ENCODE measurements at places on chromosomes 11 and 22.

- DNase-seq, result no peak
These were observed 11.1 kb downstream of the CERK start for GRCh38 chr22:46726986-46727317.

GRCh38 chr11:90355200-90355599, 132.4 kb upstream of the CHORDC1 start:
- DNase-seq, result no peak

- peak; percentile 14 for DNase-seq
These were observed 471.1 kb upstream of the ANO3 start for GRCh38 chr11:25860677-25861450.

- DNase-seq, result no peak
These were observed 6.7 kb downstream of the OR5AN1 start for GRCh38 chr11:59365232-59366018.

DNA sequence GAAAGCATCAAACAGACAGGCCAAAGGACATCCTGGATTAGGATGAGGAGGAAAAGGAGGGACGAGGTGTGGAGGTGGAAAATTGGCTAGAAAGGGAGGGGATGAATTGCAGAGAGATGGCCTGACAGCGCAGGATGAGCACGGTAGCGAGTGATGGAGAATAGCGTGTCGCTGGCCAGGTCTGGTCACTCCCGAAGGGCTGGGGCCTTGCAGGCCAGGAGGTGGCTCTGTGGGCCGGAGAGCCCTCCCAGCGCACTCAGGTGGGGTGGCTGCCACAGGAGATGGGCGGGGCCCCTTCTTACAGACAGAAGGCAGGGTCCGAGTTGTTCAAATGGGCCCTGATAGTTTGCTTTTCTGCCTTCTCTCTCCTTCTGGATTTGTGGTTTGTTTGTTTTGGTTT, 37.1 kb upstream of the THY1 start:
- no peak for DNase-seq

- DNase-seq, result no peak
These were observed 123.5 kb downstream of the BUD13 start for GRCh38 chr11:116649268-116649667.

DNA sequence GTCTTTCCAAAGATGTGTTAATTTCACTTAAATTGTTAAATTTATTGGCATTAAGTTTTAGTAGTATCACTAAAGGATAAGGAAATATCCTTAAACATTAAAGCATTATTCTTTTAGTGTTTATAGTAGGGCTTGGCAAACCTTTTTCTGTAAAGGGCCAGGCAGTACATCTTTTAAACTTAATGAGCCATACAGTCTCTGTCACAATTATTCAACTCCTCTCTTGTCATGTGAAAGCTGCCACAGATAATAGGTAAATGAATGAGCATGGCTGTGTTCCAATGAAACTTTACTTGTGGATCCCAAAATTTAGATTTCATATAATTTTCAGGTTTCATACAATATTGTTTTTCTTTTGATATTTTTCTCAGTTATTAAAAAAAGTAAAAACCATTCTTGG, 268.2 kb upstream of the C11orf87 start:
- DNase-seq, result no peak

- no peak for DNase-seq
These were observed 52.6 kb upstream of the SESN3 start for GRCh38 chr11:95283650-95284049.

- DNase-seq, result peak; percentile 81
These were observed 67.1 kb downstream of the CDKN1C start for GRCh38 chr11:2818503-2818902.

DNA sequence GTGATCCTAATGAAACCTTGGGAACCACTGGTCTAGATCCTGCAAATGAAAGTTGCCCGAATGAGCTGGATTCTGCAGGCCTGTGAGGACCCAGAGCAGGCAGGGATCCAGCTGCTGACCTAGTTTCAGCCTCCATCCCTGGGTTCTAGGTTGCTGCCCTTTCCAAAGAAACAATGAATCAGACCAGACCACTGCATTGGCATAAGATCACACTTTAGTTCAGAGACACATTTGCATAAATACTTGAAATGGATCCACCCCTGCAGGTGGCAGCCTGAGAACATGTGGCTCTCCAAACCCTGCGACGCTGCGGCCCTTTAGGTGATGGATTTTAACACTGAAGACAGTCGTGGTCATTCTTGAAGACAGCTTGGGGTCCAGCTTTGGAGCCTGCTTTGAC, 23.7 kb downstream of the ADAMTS8 start:
- no peak for DNase-seq

DNA sequence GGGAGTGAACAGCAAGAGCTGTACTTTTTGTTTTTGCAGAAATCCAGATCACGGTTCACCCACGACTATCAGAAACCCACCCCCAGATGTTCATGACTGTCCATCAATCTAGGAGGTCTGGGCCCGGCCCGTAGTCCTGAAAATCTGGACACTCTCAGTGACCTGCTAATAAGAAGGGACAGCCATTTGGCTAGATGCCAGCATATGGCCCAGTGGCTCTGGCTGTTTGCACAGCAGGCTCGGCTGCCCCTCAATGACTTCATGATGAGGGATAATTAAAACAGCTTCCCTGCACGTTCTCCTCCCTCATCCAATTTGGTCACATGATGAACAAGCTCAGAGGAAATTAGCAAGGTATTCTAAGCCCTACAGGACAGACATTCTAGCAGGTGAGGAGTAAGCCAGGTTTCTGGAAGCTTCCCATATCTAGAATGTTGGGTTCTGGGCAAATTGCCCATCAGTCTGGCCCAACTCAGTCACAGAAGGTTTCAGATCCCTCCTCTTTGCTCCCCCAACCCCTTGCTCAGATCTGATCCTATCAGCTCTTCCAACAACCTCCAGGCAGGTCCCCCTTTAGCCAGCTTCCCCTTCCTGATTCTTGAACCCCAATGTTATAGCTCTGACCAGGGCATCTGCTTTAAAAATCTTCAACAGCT, 397.3 kb downstream of the SHANK2 start:
- no peak for DNase-seq

DNA sequence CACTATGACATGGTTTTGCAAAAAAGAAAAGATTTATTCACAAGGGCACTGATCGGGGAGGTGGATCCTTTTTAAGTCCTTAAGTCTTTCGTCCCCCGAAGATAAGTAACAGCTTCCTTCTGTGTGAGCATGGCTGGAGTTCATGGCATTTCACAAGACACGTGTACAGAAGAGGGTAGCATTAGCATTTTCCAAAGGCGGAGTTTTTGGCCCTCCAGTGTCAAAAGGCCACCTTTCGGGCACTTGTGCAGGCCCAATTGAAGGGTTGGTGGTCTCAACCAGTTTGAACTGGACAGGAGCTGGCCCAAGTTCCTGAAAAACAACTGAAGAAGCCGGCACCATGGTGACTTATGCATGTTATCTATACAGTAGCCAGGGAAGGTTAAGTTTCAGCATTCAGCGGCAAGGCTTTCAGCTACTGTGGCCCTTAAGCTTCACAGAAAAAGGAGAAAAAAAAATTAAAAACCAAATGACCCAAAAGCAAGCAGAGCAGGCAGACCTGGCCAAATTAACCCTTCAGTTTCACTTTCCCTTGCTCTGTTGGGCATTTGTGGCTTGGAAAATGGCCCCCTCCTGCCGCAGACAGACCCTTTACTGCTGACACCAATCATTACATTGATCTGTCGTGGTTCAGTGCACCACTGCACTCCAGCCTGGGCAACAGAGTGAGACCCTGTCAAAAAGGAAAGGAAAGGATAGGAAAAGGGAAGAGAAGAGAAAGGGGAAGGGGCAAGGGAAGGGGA, 18.7 kb downstream of the ZNF74 start:
- DNase-seq, result no peak

DNA sequence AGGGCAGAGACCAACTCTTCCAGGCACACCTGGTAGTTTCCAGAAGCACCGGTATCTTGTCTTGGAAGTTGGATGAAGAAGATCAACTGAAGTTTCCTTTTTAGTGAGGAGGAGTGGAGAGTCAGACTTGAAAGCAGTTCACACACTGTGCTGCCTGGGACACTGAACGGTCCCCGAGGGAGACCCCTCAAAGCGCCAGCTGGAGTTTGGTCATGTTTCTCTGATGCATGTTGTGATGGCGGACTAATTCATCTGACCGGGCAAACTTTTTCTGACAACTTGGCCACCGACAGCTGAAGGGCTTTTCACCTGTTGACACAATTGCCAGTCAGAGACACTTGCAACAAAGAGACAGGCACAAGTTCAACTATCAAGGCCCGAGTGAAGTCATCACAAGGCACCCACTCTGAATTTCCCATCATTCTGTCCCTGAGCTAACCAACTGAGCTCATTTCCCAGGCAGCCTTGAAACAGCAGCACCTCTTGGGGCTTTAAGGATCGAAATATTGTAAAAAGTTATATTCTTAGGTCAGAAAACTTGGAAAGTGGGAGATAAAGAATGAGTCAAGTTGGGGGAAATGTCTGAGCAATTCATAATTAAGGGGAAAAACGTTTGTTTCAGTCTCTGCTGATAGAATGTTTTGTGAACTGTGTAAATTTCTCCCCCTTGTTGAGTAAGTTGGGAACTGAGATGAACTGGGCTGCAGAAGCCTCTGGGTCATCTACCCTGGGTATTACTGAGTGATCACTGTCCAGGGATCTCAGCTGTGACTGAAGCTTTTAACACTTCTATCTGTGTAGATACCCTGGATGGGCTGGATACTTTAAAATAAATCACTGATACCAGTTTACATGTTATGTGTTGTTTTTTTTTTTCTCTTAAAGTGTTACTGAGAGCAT, 46.2 kb downstream of the WT1 start:
- DNase-seq, result no peak

All from myocyte (in vitro differentiated cells).